DMS53 (cell line): ENCODE measurements at places on chromosomes 1 and 21.

DNA sequence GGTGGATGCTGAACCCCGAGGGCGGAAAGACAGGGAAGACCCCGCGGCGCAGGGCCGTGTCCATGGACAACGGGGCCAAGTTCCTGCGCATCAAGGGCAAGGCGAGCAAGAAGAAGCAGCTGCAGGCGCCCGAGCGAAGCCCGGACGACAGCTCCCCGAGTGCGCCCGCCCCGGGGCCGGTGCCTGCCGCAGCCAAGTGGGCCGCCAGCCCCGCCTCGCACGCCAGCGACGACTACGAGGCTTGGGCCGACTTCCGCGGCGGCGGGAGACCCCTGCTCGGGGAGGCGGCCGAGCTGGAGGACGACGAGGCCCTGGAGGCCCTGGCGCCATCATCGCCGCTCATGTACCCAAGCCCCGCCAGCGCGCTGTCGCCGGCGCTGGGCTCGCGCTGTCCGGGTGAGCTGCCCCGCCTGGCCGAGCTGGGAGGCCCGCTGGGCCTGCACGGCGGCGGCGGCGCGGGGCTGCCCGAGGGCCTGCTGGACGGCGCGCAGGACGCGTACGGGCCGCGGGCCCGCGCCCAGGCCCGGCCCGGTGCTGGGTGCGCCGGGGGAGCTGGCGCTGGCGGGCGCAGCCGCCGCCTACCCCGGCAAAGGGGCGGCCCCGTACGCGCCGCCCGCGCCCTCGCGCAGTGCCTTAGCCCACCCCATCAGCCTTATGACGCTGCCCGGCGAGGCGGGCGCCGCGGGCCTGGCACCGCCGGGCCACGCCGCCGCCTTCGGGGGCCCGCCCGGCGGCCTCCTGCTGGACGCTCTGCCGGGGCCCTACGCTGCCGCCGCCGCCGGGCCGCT, 20.7 kb downstream of the FOXO6 start:
- DNase-seq = no peak

- DNase-seq = no peak
Measured at GRCh38 chr1:186496171-186496851, 35.4 kb upstream of the PDC start.

GRCh38 chr21:37214952-37215351, 52.2 kb downstream of the VPS26C start:
- DNase-seq = no peak

DNA sequence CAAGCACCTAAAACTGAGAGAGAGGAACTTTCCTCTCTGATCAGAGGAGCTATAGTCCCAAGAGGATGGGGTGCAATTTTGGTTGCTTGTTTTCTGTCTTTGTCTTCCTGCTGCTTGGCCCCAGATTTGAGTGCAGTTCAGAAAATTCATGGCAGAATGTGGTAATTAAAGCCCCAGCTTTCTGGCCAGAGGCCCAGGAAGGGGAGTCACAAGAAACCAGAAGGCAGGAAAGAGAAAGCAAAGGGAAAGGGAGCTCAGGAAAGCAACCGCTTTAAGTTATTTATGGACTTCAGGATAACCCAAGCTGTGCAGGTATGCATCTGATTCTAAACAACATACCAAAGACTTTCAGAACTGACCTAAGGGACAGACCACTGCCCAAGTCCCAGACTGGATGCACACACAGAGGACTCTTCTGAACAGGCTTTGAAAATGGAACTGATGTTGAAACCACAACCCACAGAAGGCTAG, 88.8 kb downstream of the ST3GAL3 start:
- DNase-seq = no peak

- peak; percentile 57 for DNase-seq
Measured at GRCh38 chr1:223364685-223365382, 858 bp upstream of the SUSD4 start.

GRCh38 chr1:64357422-64357821, 112.5 kb upstream of the CACHD1 start:
- no peak for DNase-seq

- no peak for DNase-seq
Measured at GRCh38 chr1:50976111-50976889, 6.3 kb downstream of the CDKN2C start.
